ENCODE measurements at places on chromosomes 5 and 9.

- DNase-seq = no peak
Observed at GRCh38 chr5:142412581-142412980, 87.8 kb upstream of the SPRY4 start.

GRCh38 chr5:148740966-148741742, 85.3 kb upstream of the ADRB2 start:
- no peak for DNase-seq

DNA sequence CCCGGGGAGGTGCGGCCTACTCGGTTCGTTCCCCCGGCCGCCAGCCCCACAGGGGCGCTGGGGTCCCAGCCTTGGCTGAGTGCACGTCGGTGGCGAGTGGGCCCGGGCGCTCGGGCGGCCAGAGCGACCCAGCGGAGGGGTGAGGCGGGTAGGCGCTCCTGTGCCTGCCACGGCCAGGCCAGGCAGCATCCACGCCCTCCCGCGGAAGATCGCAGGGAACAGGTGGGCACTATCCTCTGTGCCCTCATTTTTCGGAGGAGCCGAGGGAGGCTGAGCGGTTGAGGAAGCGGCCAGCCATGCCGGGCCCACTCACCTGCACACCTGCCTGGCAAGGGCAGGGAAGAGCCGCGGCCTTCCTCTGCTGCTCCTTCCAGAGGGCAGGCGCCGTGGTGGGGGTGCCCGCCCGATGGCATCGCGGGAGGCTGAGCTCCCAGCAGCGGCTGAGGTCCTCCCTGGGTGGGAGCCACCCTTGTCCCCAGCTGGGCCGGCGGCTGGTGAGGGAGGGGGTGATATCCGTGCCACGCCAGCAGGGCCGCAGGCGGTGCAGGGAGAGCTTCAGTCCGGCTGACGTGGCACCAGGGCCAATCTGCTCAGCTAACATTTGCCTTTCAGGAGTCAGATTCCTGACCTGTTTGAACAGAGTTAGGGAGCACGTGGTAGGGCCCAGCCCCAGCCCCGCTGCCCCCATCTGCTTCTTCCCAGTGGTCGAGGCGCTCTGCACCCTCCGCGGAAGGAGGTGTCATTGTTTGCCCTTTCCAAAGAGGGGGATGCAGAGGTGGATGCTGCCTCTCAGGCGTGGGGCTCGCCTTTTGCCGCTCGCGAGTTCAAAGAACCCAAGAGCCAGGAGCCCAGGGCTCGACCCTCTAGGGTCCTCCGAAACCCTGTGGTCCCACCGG, 1.6 kb upstream of the SEC16A start:
- no peak for DNase-seq

DNA sequence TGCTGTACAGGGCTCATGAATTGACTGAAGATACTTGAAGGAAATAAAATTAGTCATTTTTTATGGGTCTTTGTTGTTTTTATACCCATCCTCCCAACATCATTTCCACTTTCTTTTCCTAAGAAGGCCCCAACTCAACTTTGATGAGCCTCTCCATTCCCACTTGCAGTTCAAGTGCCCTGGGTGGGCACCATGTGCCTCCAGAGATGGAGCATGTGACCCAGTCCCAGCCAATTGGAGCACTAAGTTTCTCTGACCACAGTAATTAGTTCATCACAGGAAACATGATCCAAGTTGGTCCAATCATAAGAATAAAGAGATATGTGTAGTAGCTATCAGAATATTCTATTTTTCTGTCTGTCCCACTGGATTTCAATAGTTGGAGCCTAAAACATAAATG, 46.9 kb downstream of the HTR4 start:
- DNase-seq = no peak

- DNase-seq = no peak
Observed at GRCh38 chr5:149453618-149454415, 74.7 kb upstream of the IL17B start.

DNA sequence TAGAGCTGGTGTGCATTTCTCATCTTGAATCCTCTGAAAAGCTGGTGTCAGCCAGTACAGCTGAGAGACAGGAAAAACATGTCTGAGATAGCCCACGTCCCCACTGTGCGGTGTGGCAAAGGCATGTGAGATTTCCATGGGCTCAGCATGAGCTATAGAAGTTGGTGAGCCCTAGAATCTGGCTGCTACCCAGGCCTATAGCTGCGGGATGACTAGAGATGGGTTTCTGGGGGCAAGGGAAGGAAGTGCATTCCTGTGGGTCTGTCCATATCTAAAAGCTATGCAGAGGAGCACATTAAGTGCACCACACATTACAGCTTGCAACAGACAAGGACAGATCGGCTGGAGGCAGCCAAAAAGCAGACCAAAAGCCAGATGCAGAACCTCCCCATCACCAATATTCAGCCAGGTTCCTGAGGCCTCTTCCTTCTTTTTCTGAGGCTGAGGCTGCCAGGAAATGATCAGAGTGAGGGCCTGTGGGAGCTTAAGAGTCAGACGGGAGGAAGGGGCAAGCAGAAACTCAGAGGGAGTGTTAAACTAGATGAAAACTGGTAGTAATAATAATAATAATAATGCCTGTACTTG, 55.8 kb upstream of the RANBP3L start:
- DNase-seq = no peak

- DNase-seq = no peak
Observed at GRCh38 chr5:115509547-115509946, 35.0 kb downstream of the FEM1C start.

- no peak for DNase-seq
Observed at GRCh38 chr9:85505612-85506011, 236.1 kb downstream of the AGTPBP1 start.

GRCh38 chr5:38540314-38540713, 16.1 kb downstream of the LIFR start:
- no peak for DNase-seq

Measured in right forelimb (tissue), 1 donor.